ENCODE measurements at places on chromosomes 7 and 10.

DNA sequence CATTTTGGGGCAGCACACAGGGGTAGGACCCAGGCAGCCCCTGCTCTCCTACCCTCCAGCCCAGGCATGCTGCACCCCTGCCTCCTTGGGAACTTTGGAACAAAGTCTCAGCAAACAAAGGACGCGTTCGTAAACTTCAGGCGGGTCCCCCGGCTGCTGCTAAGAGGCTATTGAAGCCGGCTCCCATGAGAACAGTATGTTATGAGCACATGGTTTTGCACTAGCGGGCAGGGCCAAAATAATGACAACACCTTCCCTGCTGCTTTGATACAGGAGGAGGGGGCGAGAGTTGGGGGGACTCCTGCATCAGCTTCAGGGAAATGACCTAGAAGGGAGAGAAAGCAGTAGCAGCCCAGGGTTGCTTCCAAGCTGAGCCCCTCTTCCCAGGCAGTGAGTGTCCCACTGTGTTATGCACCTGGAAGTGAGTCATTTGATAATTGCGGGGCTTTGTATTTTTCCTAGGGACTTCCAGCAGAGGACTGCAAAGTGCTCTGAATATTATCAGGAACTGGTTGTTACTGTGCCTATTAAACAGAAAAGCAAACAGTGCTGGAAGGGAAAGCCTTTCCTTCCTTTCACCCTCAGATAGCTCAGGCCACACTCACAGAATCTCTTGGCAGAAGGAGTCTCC, 6.9 kb downstream of the ITPRIP start:
- DNase-seq: no peak

- no peak for DNase-seq
These were observed 96.8 kb downstream of the PPP1R3C start for GRCh38 chr10:91536111-91536510.

DNA sequence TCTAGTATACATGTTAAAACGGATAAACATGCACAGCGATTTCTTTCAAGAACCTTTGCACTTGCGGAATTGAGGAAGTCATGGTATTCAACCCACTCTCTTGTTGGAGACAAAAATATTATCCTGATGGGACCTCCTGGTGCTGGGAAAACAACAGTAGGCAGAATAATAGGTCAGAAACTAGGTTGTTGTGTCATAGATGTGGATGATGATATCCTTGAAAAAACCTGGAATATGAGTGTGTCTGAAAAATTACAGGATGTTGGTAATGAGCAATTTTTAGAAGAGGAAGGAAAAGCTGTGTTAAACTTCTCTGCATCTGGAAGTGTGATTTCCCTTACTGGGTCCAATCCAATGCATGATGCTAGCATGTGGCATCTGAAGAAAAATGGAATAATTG, 6.9 kb downstream of the THNSL1 start:
- no peak for DNase-seq

GRCh38 chr10:117892681-117893220, 154.0 kb downstream of the RAB11FIP2 start:
- no peak for DNase-seq

DNA sequence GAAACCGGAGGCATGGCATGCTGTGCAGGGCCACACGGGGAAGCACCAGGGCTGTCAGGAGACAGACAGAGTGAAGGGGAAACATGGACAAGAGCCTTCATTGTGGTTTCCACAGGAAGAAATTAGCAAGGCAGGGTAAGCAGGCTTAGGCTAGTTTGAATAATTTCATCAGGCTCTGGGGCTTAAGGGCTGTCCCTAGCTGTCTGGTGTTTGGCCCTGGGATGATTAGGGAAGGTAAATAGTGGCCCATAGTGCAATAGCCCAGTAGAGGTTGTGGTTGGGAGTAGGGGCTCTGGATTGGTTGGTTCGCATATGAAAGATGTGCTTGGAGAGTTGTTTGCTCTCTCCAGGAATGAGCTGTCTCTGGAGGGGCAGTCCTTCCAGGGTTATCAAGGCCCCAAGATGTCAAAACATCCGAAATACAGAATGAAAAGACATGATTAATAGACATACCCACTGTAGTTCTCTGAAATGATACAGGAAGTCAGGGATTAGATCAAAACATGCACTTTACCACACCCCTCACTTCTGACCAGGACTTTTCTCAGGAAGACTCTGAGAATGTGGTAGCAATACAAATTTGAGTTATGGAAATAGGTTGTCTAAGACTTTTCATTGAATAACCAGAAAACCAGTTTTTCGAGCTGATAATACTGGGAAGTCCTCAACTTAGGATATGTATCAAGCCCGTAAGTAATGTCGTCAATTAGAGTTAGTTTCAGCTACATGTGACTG, 224.9 kb upstream of the NFE2L3 start:
- DNase-seq: no peak

GRCh38 chr7:49417034-49417433, 356.4 kb upstream of the VWC2 start:
- no peak for DNase-seq

DNA sequence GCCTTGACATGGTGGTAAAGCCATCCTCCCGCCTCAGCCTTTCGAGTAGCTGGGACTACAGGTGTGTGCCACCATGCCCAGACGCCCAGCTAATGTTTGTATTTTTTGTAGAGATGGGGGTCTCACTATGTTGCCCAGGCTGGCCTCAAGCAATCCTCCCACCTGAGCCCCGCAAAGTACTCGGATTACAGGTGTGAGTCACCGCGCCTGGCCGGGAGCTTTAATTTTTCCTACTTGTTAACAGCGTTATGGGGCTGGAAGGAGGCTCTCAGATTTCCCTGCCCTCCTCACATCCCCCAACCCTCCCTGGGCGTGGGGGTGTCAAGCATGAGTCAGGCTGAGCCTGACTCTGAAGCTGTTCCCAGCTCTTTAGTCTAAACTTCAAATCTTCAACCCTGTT, 8.3 kb downstream of the ALKBH4 start:
- DNase-seq: no peak

DNA sequence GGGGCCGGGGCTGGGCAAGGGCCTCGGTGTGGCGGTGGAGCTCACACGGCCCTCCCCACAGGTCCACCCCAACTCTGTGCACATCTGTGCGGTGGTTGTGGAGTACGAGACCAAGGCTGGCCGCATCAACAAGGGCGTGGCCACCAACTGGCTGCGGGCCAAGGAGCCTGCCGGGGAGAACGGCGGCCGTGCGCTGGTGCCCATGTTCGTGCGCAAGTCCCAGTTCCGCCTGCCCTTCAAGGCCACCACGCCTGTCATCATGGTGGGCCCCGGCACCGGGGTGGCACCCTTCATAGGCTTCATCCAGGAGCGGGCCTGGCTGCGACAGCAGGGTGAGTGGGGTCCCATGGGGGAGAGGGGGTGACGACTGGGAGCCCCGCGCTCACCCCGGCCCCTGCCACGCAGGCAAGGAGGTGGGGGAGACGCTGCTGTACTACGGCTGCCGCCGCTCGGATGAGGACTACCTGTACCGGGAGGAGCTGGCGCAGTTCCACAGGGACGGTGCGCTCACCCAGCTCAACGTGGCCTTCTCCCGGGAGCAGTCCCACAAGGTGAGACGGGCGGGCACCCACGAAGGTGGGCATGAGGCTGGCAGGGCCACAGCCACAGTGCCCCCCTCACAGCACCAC, 8.8 kb downstream of the TMEM120A start:
- peak; percentile 58 for DNase-seq

DNA sequence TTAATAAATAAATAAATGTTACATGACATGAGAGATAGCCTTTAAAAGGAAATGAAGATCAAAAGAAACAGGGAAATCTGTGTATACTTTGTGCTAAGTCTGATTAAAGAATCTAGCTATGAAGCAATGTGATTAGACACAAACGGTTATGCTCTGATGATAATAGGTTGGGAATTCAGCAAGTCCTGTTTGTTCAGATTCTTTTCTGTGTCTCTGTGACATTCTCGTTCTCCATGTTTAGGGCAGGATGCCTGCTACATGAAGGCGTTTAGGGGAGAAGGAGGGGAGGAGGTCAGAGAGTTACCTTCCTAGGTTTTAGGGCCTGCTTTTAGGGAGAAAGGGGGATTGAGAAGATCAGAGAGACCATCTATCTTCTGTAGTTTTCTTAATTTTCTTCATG, 555.3 kb downstream of the DNAJB9 start:
- DNase-seq: no peak

GRCh38 chr10:75293446-75293820, 57.7 kb upstream of the COMTD1 start:
- DNase-seq: no peak

GRCh38 chr10:60597513-60597912, 180.8 kb upstream of the CDK1 start:
- DNase-seq: no peak

- DNase-seq: no peak
These were observed 24.5 kb downstream of the COL17A1 start for GRCh38 chr10:104061196-104061595.

DNA sequence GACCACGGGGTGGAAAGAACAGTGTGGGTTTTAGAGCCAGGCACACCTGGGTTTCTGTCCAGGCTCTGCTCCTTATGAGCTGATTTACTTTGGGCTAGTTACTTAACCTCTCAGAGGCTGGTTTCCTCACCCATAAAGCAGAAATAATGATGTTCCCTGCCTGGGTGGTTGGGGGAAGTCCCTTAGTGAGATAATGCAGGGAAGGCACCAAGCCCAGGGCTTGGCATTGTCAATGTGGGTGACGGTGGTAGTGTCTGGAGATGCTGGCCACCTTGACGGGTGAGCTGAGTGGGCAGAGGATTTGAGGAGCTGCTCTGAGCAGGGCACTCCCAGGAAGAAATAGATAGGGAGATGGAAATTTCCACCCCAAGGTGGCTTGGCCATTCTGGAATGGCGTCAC, 65.2 kb downstream of the SH2D4B start:
- no peak for DNase-seq

GRCh38 chr10:131033166-131034085, 278.1 kb downstream of the TCERG1L start:
- no peak for DNase-seq

GRCh38 chr7:135217645-135218509, 6.6 kb upstream of the WDR91 start:
- DNase-seq: no peak

- no peak for DNase-seq
These were observed 567.0 kb downstream of the GFRA1 start for GRCh38 chr10:115706026-115706425.

DNA sequence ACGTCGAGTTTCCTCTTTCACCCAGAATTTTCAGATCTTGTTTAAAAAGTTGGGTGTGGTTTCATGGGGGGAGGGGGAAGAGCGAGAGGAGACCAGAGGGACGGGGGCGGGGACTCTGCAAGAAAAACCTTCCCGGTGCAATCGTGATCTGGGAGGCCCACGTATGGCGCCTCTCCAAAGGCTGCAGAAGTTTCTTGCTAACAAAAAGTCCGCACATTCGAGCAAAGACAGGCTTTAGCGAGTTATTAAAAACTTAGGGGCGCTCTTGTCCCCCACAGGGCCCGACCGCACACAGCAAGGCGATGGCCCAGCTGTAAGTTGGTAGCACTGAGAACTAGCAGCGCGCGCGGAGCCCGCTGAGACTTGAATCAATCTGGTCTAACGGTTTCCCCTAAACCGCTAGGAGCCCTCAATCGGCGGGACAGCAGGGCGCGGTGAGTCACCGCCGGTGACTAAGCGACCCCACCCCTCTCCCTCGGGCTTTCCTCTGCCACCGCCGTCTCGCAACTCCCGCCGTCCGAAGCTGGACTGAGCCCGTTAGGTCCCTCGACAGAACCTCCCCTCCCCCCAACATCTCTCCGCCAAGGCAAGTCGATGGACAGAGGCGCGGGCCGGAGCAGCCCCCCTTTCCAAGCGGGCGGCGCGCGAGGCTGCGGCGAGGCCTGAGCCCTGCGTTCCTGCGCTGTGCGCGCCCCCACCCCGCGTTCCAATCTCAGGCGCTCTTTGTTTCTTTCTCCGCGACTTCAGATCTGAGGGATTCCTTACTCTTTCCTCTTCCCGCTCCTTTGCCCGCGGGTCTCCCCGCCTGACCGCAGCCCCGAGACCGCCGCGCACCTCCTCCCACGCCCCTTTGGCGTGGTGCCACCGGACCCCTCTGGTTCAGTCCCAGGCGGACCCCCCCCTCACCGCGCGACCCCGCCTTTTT, at the start of gene VIM:
Gene VIM, plus strand, starts transcription at position 151 of the 925 bp plus-strand sequence. CDS start 1,182 bp downstream, outside the sequence.
- DNase-seq: peak; percentile 90

DNA sequence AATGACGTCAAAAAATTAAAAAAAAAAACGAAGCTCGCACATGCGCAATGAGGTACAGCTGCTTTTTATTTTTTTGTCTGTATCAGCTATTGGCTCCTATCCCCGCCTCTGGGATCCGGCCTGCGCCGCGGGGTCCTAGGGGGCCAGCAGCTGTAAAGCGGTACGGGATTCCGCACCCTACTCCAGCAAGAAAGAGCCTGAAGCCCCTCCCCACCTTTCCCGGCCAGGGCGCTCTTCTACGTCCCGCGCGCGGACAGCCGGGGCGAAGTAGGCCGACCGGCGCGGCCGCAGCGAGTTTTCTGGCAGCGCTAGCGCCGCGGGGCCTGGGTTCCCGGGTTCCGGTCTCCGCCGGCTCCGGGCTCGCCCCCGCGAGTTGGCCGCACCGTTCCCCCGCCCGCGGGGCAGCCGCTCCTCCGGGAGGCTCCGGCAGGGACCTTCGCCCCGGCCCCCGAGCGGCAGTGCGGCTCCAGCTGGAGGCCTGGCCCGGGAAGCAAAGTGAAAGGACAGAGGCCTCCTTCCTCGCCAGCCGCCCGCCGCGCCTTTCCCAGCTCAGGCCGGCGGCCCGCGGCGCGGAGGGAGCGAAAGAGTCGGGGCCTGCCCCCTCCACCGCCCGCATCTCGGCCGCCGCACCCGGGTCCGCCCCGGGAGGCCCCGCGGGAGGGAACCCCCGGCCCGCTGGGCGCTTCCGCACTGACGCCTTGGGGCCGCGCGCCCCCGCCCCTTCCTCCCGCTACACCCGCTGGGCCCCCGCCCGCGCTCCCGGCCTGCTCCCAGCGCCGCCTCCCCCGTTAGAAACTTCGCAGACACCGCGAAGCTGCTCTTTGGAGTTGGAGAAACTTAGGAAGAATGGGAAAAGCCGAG, 4.7 kb upstream of the SPAG6 start:
- peak; percentile 69 for DNase-seq

DNA sequence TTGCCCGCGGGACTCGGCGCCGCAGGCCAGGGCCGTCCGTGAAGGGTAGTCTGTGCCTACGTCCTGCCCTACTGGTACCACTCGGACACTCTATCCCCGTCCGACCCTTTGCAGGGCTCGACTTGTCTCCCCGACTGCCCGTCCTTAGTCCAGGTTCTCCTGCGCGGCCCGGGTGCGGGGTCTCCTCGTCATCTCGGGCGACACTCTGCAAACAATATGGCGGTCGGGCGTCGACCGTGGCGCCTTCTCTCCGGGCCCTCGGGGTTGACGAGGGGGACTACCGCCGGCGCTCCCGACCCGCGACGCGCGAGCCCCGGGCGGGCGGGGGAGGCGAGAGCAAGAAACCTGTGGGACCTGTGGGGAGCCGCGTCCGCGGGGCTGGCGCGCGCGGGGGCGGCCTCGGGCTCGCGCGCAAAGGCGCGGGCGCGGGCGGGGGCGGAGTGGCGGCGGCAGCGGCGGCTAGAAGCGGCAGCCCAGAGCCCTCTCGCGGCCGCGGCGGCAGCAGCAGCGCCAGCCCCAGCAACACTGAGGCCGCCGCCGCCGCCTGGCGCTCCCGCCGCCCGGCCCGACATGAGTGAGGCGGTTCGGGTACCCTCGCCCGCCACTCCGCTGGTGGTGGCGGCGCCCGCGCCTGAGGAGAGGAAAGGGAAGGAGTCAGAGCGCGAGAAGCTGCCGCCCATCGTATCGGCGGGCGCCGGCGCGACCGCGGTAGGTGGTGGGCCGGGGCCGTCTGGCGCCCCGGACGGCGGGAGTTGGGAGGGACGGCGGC, at the start of gene HECTD2:
Gene HECTD2, plus strand, starts transcription at position 476 of the 769 bp plus-strand sequence. Its CDS starts 95 bp downstream, at position 571.
- DNase-seq: peak; percentile 88

- no peak for DNase-seq
These were observed 97.5 kb upstream of the PRSS58 start for GRCh38 chr7:142355328-142355727.

GRCh38 chr10:60281331-60281730, 108.3 kb downstream of the ANK3 start:
- DNase-seq: no peak

Data from heart left ventricle (tissue), 16 donors.